ENCODE measurements at places on chromosomes 1 and 21. TPM values are rescaled to one million over a fixed set of nuclear protein-coding genes. Genes with fewer than 3 reads are reported as not detected.
A peak's percentile ranks its signal among the peaks of the same experiment; 100 is the strongest.

DNA sequence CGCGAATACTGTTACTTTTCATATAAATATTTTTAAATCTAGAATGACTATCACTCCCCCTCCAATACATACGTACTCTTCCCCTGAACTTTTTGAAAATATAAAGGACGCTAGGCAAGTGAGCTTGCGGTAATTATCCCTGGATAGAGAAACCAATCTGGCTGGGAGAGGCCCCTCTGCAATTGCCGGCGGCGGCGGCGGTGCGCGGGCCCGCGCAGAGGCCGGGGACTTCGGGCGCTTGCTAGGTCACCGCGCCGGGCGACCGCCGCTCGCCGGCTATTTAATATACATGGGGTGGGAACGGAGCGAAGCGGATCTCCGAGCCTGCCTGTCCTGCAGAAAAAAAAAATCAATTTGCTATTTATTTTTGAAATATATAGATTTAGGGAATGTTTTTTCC, 416.3 kb upstream of the ESRRG start:
- DNase-seq: no peak

Gene FCRL2
- not detected for total RNA-seq

- DNase-seq: no peak
Measured at GRCh38 chr1:86551305-86551704, 4.4 kb downstream of the CLCA4 start.

- peak; percentile 38 for DNase-seq
Measured at GRCh38 chr1:43270421-43271095, 775 bp downstream of the TMEM125 start.

DNA sequence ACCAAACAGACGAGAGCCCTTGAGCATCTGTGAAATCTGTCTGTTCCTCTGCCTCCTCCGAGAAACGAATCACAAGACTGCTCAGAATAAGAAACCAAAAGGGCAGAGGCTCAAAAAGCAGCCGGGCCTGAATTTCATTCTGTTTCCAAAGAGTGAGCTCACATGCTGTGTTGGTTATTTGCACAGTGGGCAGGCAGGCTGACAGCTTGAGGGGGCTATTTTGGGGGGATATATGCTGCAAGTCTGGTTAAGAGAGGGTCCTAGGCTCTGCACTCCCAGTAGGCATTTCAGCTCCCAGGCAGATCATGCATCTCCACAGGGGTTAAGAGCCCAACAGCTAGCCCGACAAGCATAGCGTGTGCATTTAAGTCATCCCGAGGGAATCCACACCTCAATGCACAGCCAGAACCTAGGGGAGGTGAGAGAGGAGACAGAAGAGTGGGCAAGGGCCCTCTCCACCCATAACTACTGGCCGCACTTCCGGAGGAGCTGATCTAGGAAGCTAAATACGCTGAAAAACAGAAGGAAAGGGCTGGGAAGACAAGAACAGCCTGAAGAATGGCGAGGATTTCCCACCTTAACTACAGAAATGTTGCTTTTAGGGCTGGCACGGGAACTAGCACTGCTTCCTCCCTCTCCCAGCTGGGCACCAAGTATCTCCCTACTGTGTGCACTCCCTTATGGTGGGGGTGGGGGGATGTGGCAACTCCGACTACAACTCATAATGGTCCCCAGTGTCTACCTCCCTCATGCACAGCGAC, 3.7 kb downstream of the PGBD5 start:
- no peak for DNase-seq

Gene CNKSR1
- total RNA-seq: 2.0 TPM

Gene PFKFB2
- 3.8 TPM for total RNA-seq

GRCh38 chr1:208154040-208154439, 90.1 kb downstream of the PLXNA2 start:
- DNase-seq: no peak

DNA sequence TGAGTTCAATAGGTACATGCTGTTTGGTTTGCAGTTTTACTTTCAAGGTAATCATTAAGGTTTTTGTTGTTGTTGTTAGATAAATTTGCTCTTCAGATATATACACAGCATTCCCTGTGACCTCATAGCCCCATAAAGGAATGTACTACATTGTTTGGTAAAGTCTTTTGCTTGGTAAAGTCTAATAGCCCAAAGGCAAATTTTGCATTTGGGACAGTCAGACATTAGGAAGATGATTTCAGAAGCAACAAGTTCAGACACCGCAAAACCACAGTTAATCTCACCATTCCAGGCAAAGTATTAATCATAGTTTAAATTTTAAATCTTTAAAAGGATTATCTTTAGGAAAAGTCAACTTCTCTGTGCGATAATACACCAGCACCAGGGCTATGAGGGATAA, 32.6 kb upstream of the PYHIN1 start:
- DNase-seq: no peak

- DNase-seq: no peak
Measured at GRCh38 chr1:207355060-207355459, 33.6 kb downstream of the CD55 start.

Gene RSRP1
- total RNA-seq: 147 TPM

Gene TSTD1
- total RNA-seq: 59.3 TPM

Gene SPRR2F
- total RNA-seq: not detected

GRCh38 chr1:28971980-28972771, 57.8 kb downstream of the EPB41 start:
- DNase-seq: no peak

Gene CZIB
- total RNA-seq: 67.6 TPM

- no peak for DNase-seq
Measured at GRCh38 chr1:235502601-235503402, 1.4 kb downstream of the B3GALNT2 start.

DNA sequence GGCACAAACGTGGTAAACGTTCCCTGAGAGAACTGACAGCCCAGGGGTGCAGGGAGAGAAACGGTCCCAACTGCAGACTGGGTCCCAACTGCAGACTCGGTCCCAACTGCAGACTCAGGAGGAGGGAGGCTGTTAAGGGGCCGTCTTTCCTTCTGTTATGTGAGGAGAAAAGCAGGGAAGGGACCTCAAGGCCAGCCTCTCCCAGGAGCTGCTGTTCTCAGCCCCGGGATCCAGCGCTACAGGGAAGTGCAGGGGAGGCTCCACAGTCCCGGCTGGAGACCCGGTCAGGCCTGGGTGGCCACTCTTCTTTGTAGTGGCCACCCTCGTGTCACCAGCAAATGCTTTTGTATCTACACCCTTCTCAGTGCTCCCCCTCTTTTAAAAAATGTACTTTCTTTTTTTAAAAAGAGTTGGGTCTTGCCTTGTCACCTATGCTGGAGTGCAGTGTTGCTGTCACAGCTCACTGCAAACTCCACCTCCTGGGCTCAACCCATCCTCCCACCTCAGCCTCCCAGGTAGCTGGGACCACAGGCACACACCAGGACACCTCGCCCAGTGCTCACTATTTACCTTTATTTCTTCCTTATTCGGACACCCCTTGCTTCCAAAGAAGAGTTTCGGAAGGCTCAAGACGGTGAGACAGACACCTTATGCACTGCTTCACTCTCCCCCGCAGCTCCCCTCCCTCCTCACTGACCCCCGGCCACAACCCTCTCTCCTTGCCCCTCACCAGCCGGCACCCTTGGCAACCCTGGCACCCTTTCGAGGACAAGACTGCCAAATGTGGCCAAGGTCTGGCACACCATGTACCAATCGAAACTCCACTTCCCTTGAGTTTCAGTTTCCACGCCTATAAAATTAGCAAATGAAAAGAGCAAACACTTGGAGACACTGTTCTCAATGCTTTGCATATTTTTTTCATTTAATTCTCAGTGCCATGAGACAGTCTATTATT, 21.8 kb downstream of the CAPN2 start:
- no peak for DNase-seq

Gene SPRR2E
- not detected for total RNA-seq

- no peak for DNase-seq
Measured at GRCh38 chr1:209375671-209376365, 207.7 kb upstream of the CAMK1G start.

Gene DYRK3
- 12.8 TPM for total RNA-seq

DNA sequence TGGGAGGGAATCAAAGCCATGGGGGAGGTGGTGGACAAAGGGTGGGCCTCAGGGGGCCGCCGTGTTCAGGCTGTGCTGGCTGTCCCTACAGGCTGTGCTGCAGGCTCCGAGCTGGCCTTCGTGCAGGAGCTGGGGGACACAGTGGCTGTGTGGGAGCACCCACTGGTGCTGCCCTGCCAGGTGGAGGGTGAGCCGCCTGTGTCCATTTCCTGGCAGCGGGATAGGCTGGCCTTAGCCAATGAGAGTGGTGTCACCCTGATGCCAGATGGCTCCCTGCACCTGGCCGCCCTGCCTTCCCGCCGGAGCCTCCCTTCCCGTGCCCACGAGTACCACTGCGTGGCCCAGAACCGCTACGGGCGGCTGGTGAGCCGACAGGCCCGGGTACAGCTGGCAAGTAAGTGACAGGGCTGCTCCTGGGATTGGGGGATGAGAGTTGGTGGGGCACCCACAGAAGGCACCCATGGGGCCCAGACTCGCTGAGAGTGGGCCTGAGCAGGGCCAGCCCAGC, 20.2 kb downstream of the SLC27A3 start:
- no peak for DNase-seq

Gene ROR1
- not detected for total RNA-seq

DNA sequence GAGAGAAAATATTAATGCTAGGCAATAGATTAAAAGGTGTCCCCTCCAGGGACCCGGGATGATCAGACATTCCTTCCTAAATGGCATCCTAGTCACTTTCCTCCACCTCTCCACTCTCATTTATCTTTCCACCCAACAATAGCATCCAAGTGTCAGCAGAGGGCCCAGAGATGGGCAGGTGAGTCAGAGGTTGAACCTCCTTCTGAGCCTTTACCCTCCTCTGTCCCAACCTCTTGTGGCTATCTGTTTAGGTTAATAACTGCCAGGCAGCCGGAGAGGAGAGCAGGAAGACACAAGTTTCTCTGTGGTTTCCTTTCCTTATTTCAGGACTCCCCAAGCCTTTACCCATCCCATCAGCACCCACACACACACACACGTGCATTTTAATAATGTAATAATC, 4.1 kb downstream of the GJA5 start:
- DNase-seq: no peak

- DNase-seq: no peak
Measured at GRCh38 chr1:226325178-226325577, 16.2 kb upstream of the LIN9 start.

DNA sequence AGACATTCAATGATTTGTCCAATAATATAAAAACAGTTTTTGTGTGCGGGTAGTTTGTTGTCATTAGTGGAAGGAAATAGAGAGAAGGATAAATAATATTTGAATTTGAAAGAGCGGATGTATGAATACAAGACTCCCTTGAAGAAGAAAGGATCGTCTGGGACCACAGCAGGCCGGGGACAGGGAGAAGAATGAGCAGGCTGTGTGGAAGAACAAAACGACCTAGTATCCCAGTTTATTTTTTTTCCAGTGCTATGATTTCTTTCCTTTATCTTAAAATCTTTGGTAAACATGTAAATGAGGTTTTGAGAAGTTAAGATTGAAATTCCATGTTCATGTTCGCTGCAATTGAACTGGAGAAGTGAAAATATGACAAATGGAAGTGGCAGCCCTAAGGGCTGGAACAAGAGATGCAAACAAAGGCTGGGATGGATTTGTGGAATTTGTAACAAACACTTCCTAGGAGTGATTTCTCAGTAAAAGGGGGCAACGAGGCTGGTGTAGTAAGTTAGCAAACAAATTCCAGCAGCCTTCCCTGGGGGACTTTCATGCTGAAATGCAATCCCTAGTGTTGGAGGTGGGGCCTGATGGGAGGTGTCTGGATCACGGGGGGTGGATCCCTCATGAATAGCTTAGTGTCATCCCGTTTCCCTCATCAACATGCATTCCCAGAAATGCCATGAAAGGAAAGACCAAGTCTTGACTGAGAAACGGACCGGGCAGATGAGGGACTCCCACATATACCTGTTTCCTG, 10.2 kb upstream of the IFI16 start:
- DNase-seq: no peak

DNA sequence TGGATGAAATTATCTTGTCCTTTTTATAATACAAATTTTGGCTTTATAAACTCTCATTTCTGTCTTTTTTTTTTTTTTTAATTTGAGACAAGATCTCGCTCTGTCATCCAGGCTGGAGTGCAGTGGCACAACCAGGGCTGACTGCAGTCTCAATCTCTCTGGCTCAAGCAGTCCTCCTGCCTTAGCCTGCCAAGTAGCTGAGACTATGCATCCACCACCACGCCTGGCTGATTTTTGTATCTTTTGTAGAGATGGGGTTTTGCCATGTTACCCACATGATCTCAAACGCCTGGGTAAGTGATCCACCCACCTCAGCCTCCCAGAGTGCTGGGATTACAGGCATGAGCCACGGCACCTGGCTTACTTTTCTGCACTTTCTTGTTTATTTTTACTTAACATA, 7.5 kb downstream of the TOR1AIP1 start:
- no peak for DNase-seq

- no peak for DNase-seq
Measured at GRCh38 chr1:154969860-154970452, 591 bp downstream of the SHC1 start.

Gene PDPN
- total RNA-seq: not detected

- DNase-seq: no peak
Measured at GRCh38 chr1:47870480-47870879, 126.7 kb downstream of the TRABD2B start.

DNA sequence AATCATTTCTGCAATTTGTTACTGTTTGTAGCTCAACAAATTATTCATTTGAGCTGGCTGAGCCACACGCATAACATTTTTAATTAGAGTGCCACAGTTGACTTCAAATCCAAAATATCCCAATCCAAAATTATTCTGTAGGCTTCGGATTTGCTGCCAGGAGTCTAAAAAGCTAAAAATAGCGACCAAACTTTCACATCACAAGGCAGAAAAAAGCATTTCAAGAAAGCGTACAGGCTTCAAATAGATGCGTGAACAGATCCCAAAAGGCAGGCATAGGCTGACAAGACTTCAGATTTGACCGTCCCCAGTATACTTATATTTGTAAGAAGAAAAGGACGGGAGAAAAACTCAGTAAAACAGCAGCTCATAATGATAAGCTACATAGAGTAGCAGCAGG, 24.3 kb upstream of the TIAM1 start:
- no peak for DNase-seq

DNA sequence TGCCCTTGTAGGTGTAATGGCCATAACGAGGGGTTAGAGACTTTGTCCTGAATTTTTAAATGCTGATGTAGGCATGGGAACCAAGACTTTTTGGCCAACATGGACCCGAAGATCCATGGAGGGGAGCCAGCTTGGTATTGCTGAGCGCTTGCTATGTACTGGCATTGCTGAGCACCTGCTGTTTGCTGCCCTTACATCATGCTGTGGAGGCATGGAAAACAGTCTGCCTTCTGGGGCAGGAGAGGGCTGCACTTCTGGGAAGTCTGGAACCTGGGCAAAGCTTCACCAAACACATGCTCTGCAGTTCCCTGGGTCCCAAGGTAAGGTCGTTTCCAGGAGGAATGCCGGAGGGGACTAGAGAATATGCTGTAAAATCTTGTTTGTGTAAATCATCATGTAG, 86.3 kb upstream of the CNIH3 start:
- no peak for DNase-seq
